ENCODE measurements at places on chromosomes 13 and 19.

- DNase-seq: peak; percentile 59
Observed at GRCh38 chr19:46014941-46015686, 7.7 kb downstream of the PGLYRP1 start.

- DNase-seq: no peak
Observed at GRCh38 chr13:30692113-30692512, 43.2 kb upstream of the ALOX5AP start.

DNA sequence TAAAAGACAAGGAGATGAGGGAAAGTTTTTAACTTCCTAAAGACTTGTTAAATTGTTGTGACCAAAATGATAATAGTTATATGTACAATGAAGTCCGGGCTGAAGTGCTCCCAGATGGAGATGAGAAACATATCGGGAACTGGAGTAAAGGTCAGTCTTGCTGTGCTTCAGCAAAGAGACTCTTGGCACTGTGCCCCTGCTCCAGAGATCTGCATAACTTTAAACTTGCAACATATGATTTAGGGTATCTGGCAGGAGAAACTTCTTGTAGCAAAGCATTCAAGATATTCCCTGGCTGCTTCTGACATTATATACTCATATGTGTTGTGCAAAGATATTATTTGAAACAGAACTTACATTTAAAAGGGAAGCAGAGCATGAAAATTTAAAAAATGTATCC lies 786.6 kb upstream of the SLITRK6 start:
- no peak for DNase-seq

DNA sequence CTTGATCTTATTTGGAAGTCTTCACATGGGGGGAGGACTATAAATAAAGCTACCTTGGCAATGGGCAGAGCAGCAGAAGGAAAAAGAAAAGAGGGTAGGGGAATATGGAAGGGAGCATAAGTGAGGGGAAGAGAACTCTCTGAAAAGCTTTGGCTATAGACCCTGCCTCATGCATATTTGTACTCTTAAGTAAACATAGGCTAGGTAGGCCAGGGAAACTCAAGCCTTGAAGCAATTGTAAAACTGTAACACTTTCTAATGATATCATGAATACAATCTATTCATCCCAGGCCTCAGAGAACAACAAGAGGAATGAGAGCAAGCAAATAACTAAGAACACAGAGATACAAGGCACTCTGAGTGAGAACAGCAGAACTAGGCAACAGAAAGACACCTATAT lies 20.4 kb downstream of the MYCBP2 start:
- no peak for DNase-seq

All from EH (cell line).